ENCODE measurements at places on chromosomes 1 and 21.

- DNase-seq: no peak
These were observed 424.4 kb upstream of the RUNX1 start for GRCh38 chr21:35473496-35473895.

DNA sequence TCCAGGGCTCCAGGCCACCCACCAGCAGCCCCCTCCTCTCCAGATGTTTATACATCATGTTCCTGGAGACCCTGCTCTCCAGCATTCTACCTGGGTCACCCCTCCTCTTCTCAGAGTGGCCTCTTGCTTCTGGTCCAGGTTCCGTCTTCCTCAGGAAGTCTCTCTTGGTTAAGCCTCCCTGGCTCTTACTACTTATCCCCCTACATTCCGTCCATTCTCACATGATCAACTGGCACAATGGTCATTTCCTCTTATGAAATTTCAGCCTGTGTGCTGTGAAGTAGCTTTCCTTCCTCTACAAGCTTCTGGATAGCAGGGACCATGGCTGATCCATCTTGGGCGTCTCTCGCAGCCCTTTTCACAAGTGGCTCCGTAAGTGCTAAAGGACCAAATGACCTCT, 33.9 kb upstream of the ATP2B4 start:
- no peak for DNase-seq

DNA sequence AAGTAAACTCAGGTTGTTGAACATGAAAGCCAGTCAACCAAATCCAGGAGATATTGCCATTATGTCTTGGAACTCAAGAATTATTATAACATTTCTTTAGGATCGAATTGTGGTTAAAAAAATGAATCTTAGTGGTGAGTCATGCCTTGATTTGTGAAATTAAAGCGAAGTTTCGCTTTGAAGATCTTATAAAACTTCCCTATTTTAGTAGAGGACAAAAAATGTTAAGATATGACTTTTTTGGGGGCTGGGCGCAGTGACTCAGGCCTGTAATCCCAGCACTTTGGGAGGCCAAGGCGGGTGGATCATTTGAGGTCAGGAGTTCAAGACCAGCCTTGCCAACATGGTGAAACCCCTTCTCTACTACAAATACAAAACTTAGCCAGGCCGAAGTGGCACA, 39.5 kb upstream of the PTBP2 start:
- DNase-seq: no peak

DNA sequence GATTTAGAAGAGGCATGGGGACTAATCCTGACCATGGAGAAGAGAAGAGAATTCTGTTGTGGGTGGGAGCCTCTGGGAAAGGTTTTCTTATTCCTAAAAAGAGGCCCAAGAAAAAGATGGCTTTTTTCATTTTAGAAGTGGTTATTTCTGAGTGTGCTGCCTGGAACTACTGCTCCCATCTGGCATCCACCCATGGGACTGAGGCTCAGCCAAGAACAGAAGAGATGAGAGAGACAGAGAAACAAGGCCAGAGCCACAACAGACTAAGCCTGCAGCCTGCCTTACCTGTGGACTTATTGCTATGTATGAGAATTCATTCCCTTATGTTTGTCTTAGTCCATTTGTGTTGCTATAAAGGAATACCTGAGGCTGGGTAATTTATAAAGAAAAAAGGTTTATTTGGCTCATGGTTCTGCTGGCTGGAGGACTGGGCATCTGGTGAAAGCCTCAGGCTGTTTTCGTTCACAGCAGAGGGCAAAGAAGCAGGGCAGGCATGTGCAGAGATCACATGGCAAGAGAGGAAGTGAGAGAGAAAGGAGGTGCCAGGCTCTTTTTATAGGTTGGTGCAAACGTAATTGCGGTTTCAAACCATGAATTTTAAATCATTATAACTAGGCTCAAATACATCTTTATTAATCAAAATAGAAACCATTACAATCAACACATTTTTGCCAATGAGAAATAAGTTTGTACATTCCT, 57.5 kb upstream of the PRDM2 start:
- DNase-seq: no peak

DNA sequence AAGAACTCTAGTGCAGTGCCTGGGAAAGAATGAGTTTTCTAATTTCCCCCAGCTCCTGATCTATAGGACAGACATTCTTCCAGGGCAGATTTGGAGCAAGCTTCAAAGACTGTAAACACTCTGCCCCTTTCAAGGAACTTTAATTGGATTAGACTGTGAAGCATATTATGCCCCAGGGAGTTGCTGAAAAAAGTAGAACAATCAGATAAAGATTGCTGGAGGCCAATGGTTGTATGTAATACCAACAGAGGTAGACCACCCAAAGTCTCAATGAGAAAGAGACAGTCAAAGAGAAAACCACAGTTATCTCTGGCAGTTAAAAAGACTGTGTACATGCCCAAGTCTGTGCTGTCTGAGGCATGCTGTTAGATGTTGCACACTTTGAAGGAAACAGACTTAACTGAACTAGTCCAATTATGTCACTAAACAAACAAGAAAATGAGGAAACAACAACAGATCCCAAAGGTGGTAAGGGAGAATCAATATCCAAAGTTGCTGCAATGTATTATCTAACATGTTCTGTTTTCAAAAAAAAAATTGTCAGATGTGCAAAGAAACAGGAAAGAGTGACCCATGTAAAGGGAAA, 24.4 kb downstream of the C4BPA start:
- no peak for DNase-seq

- DNase-seq: no peak
These were observed 1.3 kb downstream of the AHDC1 start for GRCh38 chr1:27602462-27603308.

DNA sequence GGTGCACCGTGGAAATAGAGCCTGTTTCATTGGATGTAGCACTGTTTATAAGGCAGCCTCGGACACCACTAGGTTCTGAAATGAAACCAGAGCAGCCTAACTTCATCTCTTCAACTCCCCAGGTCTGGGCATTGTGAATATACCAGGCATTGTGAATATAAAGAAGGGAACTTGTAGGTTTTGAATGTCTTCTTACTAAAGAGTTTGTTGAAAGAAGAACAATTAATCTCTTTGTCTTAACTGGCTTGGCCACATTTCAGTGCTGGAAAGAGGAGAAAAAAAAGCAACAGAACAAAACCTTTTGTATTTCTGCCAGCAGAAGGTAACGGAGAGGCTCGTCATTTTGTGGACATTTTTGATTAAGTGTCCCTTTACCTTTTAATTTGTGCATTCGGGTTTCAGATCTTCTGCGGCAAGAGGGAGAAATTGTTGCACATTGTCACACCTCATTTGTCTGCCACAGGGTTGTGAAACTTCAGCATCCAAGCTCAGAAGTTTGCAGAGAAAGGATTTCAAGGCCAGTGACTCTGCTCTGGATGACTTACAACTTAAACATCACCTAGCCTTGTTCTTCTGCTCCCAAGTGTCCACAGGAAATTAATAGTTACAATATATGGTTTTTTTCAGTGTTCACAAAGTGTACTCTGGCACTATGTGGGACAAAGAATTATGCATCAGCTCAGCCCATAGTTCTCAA, 158.3 kb downstream of the KAZN start:
- DNase-seq: no peak

GRCh38 chr1:85449356-85449755, 15.6 kb downstream of the DDAH1 start:
- DNase-seq: no peak

DNA sequence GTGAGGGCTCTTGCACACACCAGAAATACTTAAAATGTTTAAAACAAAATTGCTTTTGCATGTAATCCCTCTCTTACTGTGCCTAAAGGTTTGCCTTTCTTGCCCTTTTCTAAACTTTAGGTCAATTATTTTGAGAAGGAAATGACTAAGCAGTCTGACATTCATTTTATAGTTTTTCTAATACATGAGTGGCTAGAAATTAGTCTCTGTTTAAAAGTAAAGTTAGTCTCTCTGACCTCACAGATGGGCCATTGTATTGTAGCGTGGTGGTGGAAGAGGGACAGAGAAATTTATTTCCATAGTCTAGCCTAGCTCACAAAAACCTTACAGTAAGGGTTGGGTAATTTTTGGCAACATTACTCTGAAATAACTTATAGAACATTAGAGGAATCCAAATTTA, 3.6 kb upstream of the COL11A1 start:
- DNase-seq: no peak

GRCh38 chr1:42133809-42134526, 19.2 kb upstream of the GUCA2B start:
- no peak for DNase-seq

GRCh38 chr21:24205319-24205718, 1402.0 kb downstream of the MRPL39 start:
- DNase-seq: no peak

DNA sequence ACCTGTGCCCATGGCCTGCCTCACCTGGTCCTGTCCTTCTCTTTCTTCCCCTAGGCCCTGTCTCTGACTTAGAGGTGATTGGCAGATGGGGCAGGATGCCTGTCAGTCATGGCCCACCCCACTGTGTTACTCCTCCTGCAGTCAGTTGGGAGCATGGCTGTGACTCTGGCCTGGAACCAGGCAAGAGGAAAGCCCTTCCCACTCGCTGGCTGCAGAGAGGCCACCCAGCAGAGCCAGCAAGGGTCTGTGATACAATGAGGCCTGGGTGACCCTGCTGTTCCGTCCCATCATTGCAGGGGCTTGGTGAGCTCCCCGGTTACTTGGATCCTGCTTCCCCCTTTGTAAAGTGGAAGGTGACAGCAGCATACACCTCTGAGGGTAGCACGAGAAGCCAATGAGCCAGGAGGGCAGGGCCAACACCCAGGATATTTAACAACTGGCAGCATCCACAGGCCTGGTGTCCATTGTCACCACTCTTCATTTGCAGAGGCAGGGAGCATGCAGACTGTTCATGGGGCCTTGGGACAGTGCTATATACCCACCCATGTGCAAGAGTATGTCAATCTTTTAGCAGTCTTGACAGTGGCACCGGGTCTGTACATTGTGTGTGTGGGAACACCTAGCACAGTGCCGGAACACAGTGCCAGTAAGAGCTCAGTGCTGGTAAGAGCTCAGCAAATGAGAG, 191.0 kb upstream of the C1orf174 start:
- no peak for DNase-seq

DNA sequence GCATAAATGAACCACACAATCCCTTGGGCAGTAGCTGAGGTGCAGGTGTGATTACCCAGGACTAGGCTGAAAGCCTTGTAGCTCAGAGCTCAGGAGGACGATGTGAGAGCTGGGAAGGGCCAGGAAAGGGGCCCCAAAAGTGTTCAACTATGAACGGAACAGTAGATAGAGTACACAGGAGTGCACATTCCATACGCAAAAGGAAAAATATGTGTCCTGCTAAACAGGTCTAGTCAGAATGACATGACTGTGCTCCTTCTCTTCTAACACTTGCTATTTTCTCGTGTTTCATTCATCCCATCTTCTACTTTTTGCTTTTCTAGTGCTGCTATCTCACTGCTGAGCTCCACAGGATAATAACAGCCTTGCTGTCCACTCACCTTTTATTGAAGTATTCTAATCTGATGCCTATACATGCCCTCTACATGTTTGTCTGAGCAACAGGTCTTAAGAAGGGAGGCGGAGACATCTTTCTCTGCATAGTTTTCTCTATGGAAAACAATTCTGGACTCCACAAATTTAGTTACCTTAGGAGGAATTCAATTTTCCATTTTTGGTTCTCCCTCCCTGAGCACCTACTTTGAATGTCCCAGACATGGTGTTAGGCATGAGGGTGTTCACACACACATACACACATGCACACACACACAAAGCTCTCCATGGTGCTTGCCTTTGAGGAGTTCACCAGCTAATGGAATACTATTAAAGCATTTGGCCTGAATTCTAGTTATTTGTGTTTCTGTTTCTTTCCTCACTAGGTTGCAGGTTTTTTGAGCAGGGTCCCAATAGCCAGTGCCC, 3.4 kb downstream of the S100A10 start:
- DNase-seq: no peak

- no peak for DNase-seq
These were observed 157.7 kb downstream of the TOMM20 start for GRCh38 chr1:234970731-234971476.

- no peak for DNase-seq
These were observed 1.3 kb downstream of the S1PR1 start for GRCh38 chr1:101238031-101238628.

- no peak for DNase-seq
These were observed 48.5 kb downstream of the RGS7 start for GRCh38 chr1:241308471-241308870.

DNA sequence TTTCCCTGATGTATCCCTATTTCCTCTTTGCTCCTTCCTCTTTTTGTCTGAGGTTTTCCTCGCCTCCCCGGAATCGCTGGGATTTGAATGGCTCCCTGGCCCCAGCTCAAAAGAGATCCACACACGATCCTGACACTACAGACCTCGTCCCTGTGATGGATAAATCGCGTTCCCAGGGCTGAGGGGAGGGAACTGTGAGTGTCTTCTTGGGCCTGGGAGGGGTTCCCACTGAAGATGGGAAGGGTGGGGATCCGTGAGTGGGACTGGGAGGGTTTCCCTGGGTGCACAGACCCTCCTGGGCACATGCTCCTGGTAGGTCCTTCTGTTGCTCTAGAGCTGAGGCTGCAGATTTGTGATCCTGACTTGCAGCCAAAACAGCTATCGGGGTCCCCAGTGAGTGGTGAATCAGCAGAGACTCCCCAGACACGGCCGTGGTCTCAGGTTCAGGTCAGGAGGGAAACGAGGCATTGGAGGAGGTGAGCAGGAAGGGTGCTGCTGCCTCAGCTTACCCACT, 591.0 kb downstream of the PTPRU start:
- DNase-seq: no peak

- DNase-seq: no peak
These were observed 11.0 kb upstream of the PLA2G2C start for GRCh38 chr1:20197329-20197791.

GRCh38 chr1:118183586-118183985, 1.4 kb downstream of the SPAG17 start:
- no peak for DNase-seq

DNA sequence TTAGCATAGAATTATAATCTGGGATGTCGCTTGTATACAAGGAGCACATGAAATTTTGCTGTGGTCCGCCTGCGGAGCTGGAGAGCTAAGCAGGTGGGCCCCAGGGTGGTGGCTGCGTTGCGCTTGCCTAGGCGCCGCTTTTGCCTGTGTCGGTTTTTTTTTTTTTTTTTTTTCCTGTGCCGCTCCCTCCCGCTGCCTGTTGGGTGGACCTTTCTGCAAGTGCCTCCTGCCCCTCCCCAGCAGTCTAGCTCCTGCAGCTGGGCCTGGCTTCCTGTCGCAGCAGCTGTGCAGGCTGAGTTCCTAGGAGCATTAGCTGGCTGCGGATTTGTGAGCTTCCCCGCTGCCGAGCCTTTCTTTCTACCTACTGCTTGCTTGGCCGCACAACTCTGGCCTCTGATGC, 20.6 kb downstream of the PYHIN1 start:
- DNase-seq: no peak

- DNase-seq: no peak
These were observed 36.5 kb downstream of the LRRC8C start for GRCh38 chr1:89669441-89669840.

DNA sequence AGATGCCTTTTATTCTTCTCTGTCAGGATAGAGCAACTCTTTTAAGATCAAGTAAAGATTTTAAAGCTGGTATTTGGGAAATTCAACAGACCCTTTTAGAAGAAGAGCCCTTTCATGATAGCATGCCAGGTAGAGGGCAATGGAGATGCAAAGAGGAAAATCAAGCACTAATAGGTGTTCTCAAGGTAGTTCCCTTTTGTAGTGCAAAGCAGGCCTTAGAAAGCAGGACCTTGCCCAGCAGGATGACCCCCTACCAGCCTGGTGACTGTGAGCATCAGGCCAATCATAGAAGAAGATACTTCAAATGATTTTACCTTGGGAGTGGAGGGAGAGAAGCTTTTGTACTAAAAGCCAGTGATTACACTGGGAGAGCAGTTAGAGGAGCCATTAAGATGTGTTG, 381.4 kb upstream of the ZRANB2 start:
- no peak for DNase-seq
